ENCODE measurements at places on chromosomes 6 and 20. TPM values are rescaled to one million over a fixed set of nuclear protein-coding genes. Genes with fewer than 3 reads are reported as not detected.

GPR6 gene
- not detected for total RNA-seq

GRCh38 chr20:42338294-42339201, 720.4 kb upstream of the CHD6 start:
- DNase-seq = no peak

PRSS16 gene
- 3.4 TPM for total RNA-seq

MUC21 gene
- not detected for total RNA-seq

RIMS4 gene
- 3.2 TPM for total RNA-seq

GRCh38 chr6:45569210-45569945, 191.6 kb upstream of the SUPT3H start:
- DNase-seq = no peak

ECHDC1 gene
- total RNA-seq = 60.7 TPM

GRCh38 chr6:68695838-68696237, 60.8 kb downstream of the ADGRB3 start:
- no peak for DNase-seq

DNA sequence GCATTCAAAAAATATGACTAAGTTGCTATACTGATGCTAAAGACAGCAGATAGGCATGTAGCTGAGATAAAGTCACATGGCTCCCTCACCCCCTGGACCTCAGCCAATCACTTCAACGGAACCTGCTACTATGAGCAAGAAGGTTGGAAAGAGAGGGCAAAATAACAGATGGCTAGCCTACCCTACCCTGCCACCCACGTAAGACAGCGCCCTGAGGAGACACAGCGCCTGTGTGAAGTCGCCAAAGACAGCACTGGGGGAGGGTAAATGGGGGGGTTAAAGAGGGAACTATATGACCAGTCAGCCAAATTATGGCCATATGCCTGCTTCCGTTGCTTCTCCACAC, 163.2 kb downstream of the RALGAPA2 start:
- no peak for DNase-seq

DNA sequence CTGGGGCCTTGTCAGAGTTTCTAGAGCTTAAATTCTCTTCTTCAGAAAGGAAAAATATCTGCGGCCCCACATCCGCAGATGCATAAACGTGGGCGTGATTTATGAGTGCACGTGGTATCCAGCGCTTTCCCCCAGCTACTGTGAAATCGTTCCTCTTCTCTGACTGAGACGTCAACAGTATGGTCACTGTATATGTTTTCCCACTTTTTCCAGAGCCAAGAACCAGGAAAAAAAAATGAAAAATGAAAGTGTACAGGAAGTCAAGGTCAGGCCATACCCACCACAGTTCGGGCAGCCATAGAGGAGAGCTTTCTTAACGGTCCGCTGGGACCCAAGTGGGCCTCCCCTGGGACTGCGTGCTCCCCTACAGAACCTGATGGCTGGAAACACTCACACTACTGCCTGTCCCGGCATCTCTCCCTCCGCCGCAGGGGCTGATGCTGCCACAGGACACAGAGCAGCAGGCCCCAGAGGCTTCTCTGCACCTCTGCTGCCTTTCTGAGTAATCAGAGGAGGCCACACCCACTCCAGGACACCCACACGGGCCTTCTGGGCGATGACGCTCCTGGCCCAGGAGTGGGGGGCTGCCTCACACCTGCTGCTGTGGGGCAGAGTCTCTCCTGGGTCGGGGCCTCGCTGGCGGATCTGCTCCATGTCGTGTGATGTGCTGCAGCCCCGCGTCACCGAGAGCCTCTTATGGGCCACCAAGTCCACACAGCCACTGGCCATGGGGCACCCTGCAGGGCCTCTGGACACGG, 16.4 kb upstream of the STX16 start:
- no peak for DNase-seq

GRCh38 chr6:93721386-93722048, 302.2 kb upstream of the EPHA7 start:
- peak; percentile 47 for DNase-seq

GRCh38 chr20:33569802-33570391, 80.0 kb downstream of the CBFA2T2 start:
- no peak for DNase-seq

- no peak for DNase-seq
Measured at GRCh38 chr6:62523630-62524029, 237.6 kb upstream of the KHDRBS2 start.

ZSWIM3 gene
- total RNA-seq = 4.6 TPM

GRCh38 chr6:130932438-130932837, 105.2 kb downstream of the SMLR1 start:
- no peak for DNase-seq

GRCh38 chr6:43011207-43011606, 2.5 kb downstream of the MEA1 start:
- DNase-seq = no peak

- no peak for DNase-seq
Measured at GRCh38 chr6:7292596-7293255, 20.3 kb downstream of the SSR1 start.

ABHD16A gene
- 28.0 TPM for total RNA-seq

DNA sequence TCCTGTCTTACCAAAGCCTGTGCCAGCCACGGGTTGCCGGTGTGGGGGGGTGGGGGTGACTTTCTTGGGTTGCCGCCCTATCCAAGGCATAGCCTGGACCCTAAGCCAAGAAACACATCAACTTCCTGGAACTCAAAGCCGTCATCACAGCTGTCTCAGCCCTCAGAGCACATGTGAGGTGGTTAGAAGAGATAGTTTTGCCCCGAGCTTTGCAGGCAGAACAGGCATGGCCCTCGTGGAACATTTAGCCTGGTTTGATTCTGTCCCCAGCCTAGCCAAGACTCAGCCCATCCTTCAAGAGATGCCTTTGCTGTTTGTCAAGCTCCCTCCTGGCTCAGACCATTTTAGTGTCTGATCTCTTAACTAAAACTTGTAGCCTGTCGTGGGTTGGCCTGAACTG, 64.9 kb downstream of the RREB1 start:
- DNase-seq = no peak

GRCh38 chr6:118606268-118606667, 45.1 kb downstream of the CEP85L start:
- DNase-seq = no peak

GRCh38 chr6:136066005-136066404, 184.1 kb downstream of the MTFR2 start:
- peak; percentile 10 for DNase-seq

- no peak for DNase-seq
Measured at GRCh38 chr6:73747289-73747688, 51.3 kb downstream of the CD109 start.

GRCh38 chr6:99318566-99318965, 30.9 kb downstream of the FAXC start:
- DNase-seq = no peak

- DNase-seq = no peak
Measured at GRCh38 chr20:46173652-46174468, 55.7 kb downstream of the CD40 start.

DNA sequence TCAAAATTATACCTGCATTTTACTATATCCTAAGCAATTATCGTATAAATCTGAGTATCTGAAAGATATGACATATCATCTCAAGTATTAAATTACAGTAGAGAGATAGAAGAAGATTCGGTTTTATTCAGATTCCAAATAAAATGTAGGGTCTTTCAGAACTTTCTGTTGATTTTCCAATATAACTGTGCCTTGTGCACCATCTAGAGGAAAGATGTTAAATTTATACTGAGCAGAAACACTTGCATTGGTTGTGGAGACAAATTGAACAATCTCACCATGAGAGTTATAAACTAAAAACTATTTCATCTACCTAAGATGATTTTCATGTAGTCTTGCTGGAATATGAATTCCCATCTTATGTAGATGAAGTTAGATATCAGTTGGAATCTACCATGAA, 26.8 kb upstream of the HSF2 start:
- DNase-seq = no peak

PRR18 gene
- not detected for total RNA-seq

DNA sequence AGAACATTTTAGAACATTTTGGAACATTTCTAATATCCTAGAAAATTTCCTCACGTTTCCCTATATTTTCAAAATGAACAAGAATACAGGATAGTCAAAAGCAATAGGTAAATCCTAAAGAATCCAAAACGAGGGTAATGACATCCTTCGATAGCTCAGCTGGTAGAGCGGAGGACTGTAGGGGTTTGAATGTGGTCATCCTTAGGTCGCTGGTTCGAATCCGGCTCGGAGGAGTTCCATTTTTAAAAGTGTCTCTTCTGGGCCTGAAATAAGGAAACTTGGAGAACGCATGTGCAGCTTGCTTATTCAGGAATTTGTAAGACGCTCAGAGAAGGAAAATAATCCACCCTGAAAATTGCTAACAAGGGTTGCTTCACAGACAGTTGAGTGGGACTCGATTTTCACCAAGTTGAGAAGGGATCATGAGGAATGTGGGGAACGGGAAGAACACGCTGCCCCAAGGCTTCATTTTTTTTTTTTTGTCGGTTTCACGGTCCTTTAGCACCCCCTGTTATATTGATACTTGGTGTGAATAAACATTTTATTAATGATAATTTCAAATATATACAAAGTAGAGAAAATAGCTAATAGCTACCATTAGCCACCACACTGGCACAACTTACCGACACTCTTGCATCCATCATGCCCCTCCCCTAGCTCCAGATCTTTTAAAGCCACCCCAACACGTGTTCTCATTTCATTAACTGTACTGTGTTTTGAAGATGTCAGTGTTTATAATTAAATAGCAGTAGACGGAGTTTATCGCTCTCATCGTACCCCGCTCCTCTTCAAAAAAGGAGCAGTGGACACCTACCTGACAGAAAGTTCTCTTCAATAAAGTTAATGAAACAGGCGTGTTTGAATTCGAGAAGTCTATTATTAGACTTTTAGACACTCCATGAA, 1.8 kb upstream of the ABT1 start:
- DNase-seq = peak; percentile 58

DNA sequence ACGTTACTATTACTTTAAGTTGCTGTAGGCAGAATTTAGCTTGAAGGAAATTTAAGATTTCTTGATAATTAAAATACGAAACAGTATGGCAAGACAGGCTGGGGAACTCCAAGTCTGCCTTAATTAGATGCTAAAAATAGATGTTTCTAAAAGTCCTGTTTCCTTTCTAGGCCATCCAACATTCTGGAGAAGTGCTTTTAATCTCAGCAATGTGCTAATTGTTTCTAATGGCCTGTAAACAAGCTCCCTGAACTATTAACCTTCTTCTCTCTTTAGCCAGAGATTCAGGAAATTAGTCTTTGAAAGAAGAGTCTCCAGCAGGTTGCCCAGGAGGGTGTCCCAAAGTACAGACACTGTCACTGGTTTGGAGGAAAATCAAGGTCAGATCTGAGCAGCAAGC, 677.3 kb upstream of the AGPAT4 start:
- DNase-seq = no peak
